NCI-H446 treated with DMSO at 0.1 percent for 48 hours (cell line): ENCODE measurements at places on chromosomes 16 and 17.

GRCh38 chr17:61391595-61392291, 7.9 kb upstream of the TBX2 start:
- no peak for DNase-seq

DNA sequence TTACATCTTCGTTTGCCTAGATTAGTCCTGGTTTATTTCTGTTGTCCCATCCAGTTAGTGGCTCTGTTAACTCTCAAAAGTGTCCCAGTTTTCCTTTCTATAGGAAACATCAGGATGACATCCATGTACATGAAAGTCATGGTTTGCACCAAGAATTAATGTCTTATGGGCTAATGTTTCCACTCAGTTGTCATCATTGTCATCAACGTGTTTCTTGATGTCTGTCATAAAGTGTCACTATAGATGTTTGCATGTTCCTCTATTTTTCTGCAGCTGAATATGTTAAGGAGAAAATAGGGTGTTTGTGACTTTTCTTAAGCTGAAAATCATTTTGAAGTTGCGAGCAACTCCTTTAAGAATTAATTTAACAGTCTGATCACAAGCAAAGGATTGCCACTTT, 567.0 kb downstream of the TMEM114 start:
- DNase-seq, result no peak

GRCh38 chr17:66829883-66830282, 5.0 kb upstream of the CACNG5 start:
- DNase-seq, result peak; percentile 57

DNA sequence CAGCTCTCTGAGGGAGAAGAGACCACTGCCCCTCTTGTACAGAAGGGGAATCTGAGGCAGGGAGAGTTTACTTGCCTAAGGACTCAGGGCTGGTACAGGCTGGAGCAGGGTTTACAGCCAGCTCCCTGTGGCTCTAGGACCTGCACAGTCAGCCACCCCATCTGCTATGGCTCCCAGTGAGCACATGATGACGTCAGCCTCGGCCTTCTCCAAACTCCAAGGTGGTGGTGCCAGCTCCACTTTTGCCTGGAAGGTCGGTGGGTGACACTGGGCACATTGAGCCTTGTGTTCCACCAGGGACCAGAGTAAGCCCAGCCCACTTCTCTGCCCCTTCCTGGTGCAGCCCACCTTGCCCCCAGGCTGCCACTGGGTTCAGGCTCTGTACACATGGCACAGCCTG, 202.2 kb downstream of the ENGASE start:
- DNase-seq, result peak; percentile 75

- DNase-seq, result no peak
Measured at GRCh38 chr17:10178506-10178991, 19.9 kb downstream of the GAS7 start.

DNA sequence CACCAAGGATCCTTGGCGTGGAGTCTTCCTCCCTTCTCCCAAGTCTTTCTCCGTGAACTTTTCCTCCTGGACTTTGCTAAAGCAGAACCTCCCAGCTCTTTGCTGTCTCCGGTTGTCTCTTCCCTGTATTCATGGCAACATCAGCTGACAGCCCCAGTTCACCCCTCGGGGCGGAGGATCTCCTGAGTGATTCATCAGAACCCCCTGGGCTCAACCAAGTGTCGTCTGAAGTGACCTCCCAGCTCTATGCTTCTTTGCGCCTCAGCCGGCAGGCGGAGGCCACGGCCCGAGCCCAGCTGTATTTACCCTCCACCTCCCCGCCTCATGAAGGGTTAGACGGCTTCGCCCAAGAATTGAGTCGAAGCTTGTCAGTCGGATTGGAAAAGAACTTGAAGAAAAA, 943 bp downstream of the CNTROB start:
- no peak for DNase-seq

- DNase-seq, result no peak
Measured at GRCh38 chr17:27544350-27545131, 86.4 kb upstream of the LGALS9 start.

- DNase-seq, result no peak
Measured at GRCh38 chr17:81342269-81343070, 47.4 kb upstream of the SLC38A10 start.

GRCh38 chr17:61822326-61823285, 40.7 kb downstream of the BRIP1 start:
- no peak for DNase-seq

DNA sequence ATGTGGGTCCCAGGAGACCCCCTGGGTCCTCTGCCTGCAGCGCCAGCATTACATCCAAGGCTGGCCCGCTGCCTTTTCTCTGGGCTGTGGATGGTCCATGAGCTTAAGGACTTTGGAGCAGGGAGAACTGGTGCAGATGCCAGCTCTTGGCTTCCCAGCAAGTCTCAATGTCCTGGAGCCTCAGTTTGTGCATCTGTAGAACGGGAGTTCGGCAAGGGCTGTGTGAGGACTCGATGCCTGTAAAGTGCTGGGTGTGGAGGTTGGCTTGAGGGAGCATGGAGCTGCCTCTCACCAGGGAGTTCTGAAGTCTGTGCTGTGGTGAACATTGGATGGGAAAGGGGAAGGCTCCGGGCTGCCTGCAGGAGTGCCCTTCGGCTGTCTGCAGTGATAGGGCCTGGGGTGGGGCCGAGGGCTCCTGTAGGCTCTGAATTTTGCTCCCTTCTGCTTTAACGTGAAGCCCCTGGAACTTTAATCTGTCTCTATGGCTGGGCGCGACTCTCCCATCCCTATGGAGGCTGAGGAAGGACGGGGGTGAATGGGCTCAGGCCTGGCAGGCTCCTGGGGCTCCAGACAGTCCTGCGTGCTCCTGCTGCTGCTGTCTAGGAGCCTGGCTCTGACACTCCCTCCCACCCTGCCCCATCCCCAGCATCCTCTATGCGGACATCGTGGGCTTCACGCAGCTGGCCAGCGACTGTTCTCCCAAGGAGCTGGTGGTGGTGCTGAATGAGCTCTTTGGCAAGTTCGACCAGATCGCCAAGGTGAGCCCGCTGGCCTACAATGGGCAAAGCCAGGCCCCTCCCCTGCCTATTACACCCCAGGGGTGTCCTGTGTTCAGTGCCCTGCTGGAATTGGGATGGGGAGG, 27.9 kb downstream of the ADCY7 start:
- no peak for DNase-seq

DNA sequence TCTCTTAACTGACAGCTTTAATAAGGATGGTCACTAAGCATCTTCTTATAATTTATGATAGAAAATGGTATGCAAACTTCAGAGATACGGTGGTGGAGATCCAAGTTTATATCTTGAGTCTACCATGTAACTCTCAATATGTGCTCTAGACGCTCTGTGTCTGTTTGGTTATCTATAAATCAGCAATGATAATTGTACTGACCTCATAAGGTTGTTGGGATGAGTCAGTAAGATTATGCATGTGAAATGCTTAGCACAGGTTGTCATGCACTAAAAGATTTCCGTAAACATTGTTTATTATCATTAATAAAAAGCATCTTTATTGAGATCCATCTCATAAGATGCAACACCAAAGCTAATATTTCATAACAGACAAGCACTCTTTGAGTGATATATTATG, 1094.9 kb upstream of the EEF2KMT start:
- no peak for DNase-seq

GRCh38 chr17:82564241-82564640, 44.7 kb downstream of the FOXK2 start:
- no peak for DNase-seq

DNA sequence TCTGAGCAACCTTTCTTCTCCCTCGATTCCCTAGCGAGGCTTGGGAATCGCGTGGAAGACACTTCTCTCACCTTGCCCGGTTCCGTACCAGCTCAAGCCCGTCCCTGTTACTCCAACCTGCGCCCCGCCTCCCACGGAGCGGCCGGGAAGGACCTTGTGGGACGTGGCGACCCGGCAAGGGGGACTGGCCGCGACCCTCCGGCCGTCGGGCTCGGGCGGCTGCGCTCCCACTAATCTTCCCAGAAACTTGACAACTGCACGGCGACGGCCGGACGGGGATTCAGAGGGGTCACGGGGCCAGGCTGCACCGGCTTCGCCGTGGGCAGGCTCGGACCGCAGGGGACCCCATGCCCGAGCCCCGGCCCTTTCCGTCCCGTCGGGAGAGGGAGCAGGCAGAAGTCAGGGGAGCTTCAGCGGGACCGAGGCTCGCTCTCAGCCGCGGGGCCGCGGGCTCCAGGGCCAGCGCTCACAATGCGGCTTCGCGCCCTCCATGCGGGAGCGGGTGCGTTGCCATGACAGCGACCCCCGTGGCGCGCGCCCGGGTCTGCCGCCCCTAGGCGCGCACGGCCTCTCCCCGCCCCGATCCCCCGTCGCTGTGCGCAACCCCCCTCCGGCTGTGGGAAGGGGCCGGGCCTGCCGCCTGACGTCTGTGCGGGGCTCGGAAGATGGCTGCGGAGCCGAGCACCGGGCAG, at the start of gene SGSM2:
SGSM2 (plus strand) TSS at position 650 of the 692 bp plus-strand sequence. CDS start 188 bp downstream, outside the sequence.
- peak; percentile 48 for DNase-seq

GRCh38 chr16:11696266-11697012, 28.2 kb downstream of the SNN start:
- no peak for DNase-seq

DNA sequence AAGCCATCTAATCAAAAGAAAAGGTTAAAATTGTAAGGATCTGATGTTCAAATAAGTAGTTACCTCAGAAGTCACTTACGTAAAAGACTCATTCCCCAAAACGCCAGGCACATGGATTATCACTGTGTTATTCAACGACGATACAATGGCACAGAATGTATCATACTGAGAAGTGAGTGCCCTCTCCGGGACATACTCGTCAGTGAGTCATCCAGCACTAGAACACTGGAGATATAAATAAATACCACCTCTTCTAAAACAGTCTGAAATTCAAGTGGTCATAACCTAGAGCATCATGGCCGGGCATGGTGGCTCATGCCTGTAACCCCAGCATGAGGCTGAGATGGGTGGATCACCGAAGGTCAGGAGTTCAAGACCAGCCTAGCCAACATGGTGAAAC, 24.9 kb downstream of the USP31 start:
- no peak for DNase-seq

GRCh38 chr16:86212706-86213436, 297.5 kb upstream of the FOXF1 start:
- no peak for DNase-seq

- DNase-seq, result peak; percentile 15
Measured at GRCh38 chr17:28746611-28747050, 2.8 kb downstream of the TRAF4 start.

- no peak for DNase-seq
Measured at GRCh38 chr16:14240219-14240843, 169.2 kb downstream of the MRTFB start.

DNA sequence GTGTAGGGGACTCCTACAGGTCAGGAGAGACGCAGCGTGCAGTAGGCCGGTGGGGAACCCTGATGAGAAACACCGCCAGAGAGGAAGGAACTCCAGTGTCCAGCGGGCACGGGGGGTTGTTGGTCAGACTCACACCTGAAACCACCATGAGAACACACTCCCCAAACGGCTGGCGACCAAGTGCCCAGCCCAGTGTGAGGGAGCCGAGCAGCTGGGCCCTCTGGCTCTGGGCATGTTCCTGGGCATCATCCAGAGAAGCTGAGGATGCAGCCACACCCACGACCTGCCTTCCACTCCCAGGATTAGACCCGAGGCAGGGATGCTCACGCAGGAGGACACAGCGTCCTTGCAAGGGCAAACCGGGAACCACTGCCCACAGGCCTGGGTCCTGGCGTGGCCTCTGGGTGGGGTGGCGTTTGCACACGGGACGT, 108.3 kb upstream of the ZNF750 start:
- no peak for DNase-seq

GRCh38 chr16:83900571-83900970, 1.7 kb downstream of the MLYCD start:
- DNase-seq, result no peak

GRCh38 chr17:57801044-57801711, 48.7 kb downstream of the MRPS23 start:
- DNase-seq, result no peak

- no peak for DNase-seq
Measured at GRCh38 chr16:75106351-75107274, 10.0 kb downstream of the LDHD start.

- no peak for DNase-seq
Measured at GRCh38 chr16:74768239-74768638, 6.4 kb downstream of the FA2H start.

DNA sequence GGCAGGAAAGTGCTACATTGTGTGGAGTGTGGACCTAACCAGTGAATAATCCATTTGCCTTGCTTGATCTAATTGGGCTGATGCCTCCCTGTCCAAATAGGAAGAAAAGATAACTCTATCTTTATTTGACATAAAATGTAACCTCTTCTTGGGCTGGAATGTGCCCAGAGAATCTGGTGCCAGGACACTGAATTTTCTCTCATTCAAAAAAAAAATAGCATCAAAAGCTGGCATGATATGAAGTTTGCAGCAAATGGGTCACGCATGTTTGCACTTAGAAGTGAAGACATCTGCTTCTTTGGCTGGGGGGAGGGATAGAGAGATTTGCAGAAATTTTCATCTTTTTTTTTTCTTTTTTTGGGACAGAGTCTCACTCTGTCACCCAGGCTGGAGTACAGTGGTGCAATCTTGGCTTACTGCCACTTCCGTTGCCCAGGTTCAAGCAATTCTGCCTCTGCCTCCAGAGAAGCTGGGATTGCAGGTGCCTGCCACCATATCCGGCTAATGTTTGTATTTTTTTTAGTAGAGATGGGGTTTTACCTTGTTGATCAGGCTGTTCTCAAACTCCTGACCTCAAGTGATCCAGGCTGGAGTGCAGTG, 478.2 kb upstream of the EEF2KMT start:
- DNase-seq, result no peak

DNA sequence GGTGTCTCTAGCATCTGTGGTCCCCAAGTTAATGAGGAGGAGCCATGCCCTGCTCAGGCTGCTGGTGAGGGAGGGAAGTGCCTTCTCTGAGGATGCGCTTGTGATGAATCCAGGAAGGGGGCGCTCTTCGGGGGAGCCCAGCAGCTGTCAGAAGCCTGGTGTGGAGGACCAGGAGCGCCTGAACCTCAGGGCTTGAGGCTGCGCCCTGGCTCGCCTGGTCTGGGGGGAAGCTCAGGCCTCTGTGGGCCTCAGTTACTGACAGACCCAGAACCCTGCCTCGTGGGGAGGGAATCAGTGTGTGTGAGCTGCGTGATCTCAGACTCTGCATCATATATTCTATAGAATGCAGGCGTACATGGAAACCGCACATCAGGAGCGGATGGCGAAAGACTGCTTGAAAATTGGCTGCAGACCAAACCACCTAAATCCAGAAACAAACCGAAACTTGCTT, 126.1 kb downstream of the SEC14L1 start:
- DNase-seq, result no peak

DNA sequence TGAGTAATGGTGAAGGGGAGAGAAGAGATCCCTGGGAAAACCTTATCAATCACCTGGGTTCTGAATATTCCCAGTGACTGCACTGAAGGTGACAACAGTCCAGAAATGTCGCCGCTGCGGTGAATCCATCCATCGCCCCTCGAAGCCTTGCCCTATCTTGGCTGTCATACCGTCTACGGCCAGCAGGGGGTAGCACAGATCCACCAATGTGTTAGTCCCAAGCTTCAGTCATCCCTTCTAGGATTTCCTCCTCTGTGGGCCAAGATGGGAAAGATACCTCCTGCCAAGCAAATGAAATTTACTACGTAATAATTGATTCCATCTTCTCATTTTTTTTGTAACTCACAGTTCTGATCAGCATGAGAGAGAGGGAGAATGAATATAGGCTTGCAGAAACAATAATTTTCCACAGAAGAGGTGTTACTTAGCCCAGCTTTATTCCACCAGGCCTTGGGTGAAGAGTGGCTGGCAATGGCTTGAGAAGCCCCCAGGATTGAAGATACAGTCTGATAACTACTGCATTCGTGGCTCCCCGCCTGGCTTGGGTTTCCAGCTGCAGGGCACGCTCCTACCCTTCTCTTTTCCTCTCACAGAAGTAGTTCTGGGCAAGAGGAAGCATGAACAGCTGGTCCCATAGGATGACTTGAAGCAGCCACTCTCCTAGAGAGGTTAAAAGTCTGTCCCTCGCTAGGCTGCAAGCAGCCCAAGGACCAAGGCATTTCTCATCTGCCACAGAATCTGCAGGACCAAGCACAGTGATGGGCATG, 2.6 kb upstream of the FMNL1 start:
- DNase-seq, result peak; percentile 52
